ENCODE measurements at places on chromosomes 16 and 17. TPM values are rescaled to one million over a fixed set of nuclear protein-coding genes. Genes with fewer than 3 reads are reported as not detected.
A peak's percentile ranks its signal among the peaks of the same experiment; 100 is the strongest.

The CCDC154 gene
- 0.41 TPM for polyA plus RNA-seq

- peaks cover 10% of the 10 kb centered on the region for H3K36me3 ChIP-seq
- H3K4me1 ChIP-seq, result peaks cover 19% of the 10 kb centered on the region
- no peaks in the 10 kb centered on the region for H3K27me3 ChIP-seq
These were observed 3.1 kb downstream of the CACNB1 start for GRCh38 chr17:39194089-39194984.

- H3K4me1 ChIP-seq, result no peaks in the 10 kb centered on the region
- H3K27me3 ChIP-seq, result no peaks in the 10 kb centered on the region
- no peak overlapping the region for H3K4me3 ChIP-seq
- no peaks in the 10 kb centered on the region for H3K36me3 ChIP-seq
- DNase-seq, result no peak
These were observed 28.4 kb upstream of the ZFPM1 start for GRCh38 chr16:88424587-88425235.

The OTOA gene
- 0.02 TPM for polyA plus RNA-seq

DNA sequence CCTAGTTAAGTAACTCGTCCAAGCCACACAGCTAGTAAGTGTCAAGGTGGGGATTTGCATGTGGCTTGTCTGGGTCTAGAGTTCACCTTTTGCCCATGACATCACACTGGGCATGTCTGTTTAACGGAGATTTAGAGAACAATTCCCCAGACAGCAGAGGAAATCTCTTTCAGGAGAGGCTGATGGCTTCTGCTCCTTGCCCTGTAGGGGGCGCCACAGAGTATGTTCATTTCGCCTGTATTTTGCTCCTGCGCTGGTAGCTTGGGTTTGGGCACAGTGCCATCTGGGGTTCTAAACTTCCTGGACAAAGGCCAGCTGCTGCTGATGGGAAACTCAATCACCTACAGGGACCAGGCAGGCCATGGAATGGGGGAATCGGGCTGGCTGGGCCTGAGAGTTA lies 20.4 kb downstream of the OTOA start:
- peaks cover 4% of the 10 kb centered on the region for H3K27me3 ChIP-seq
- no peaks in the 10 kb centered on the region for H3K36me3 ChIP-seq
- no peak overlapping the region for H3K4me3 ChIP-seq
- peak; percentile 42 for DNase-seq
- H3K27ac ChIP-seq, result no peak overlapping the region

DNA sequence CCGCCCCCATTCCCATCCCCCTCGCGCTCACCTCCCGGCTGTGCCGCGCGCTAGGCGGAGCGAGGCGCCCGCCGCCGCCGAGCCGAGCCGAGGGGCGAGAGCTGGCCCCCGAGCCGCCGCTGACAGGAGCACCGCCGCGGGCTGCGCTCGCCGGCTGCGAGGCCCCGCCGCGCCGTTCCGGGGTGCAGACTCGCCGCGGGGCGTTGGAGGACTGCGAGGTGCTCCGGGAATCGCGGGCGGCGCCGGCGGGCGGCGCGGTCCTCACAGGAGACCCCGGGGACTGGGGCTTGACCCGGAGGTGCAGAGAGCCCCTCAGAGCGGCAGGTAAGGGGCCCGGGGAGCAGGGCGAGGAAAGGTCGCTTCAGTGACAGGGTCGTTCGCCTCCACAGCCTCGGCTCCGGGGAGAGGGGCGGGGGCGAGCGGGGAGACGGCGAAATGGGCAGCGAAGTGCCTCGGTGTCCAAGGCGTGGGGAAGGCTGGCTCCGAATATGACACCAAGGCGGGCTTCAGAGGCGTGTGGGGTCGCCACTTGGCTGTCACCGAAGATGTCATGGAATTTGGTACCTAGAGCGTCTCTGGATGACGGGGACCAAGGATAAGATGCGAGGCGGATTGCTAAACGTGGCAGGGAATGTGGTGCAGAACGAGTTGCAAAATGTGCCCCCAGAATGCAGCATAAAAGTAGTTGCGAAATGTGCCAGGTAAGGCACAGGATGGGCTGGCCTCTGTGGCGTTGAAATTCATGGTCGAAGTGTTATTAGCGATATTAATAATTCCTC lies 580 bp downstream of the TANC2 start:
- no peaks in the 10 kb centered on the region for H3K27me3 ChIP-seq
- peak overlapping the region; percentile 77 for H3K4me3 ChIP-seq
- H3K4me1 ChIP-seq, result peaks cover 4% of the 10 kb centered on the region
- DNase-seq, result no peak
- H3K36me3 ChIP-seq, result peaks cover 2% of the 10 kb centered on the region

The MYL11 gene
- polyA plus RNA-seq, result 0.23 TPM

The FOXF1 gene
- 0.02 TPM for polyA plus RNA-seq

The DOC2B gene
- polyA plus RNA-seq, result 0.81 TPM

The FKBP10 gene
- 377 TPM for polyA plus RNA-seq

- peak; percentile 60 for DNase-seq
- H3K36me3 ChIP-seq, result no peaks in the 10 kb centered on the region
These were observed 42.8 kb downstream of the ABCC12 start for GRCh38 chr16:48113001-48113400.

The PRSS33 gene
- polyA plus RNA-seq, result not detected

The SLC22A31 gene
- polyA plus RNA-seq, result 0.16 TPM

The CTF1 gene
- polyA plus RNA-seq, result 35.9 TPM

The SCIMP gene
- not detected for polyA plus RNA-seq

The GCGR gene
- not detected for polyA plus RNA-seq

DNA sequence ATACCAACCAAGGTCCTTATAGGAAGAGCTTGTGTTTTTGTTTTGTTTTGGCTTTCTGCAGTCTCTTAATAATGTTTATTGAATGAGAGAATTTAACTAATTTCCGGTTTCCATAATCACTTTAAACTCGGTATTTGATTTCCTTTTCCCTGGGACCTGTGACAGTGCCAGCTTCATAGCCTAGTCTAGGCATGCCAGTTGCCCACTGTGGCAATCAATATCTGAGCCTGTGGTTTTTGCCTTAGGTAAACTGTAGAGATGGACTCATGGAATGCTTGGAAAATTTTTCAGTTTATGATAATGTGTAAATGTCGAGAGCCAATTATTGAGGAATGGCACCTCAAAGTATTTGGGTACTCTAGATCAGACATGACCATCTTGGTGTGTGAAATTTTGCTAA lies 78.2 kb downstream of the FTO start:
- no peak overlapping the region for H3K27ac ChIP-seq
- no peak for DNase-seq
- peaks cover 29% of the 10 kb centered on the region for H3K4me1 ChIP-seq
- H3K27me3 ChIP-seq, result no peaks in the 10 kb centered on the region
- H3K36me3 ChIP-seq, result no peaks in the 10 kb centered on the region
- H3K4me3 ChIP-seq, result no peak overlapping the region

DNA sequence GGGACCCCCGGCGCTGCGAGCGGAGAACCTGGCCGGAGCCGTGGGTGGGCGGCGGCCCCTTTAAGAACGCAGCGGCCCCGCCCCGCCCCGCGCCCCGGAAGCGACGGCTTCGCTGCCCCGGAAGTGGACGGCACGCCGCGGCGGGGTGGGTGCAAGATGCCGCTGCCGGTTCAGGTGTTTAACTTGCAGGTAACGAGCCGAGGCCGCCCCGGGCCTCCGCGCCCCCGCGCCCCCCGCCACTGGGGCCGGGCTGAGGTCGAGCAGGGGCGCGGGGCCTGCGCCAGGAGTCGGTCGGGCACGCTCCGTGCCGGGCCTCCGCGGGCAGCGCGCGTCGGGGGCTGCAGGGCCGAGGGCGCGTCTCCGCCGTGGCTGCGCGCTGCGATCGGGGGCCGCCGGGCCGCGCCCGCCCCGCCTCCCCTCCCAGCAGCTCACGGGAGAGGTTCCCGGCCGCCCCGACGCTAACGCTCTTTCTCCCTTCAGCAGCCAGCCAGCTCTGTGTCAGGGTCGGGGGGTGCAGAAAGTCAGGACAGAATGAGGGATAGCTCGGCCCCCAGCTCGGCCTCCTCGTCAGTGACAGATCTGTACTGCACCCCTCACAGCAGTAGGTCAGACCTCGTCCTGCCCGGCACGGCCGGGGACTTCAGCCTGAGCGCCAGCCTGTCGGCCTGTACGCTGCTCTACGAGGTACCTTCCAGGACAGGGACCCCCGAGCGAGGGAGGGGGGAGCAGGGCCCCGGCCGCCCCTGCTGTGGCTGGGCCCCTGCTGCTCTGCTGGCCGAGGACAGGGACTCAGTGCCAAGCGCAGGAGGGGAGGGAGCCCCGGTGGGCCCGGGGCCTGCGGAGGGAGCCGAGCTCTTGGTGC lies at the start of the genes GPS1 and RFNG:
Gene GPS1 (plus strand): TSS at position 123 of the 862 bp plus-strand sequence. CDS start 34 bp downstream, at position 157.
Gene RFNG (minus strand): TSS at position 36 of the 862 bp plus-strand sequence. CDS start 45 bp downstream, outside the sequence.
- peak; percentile 99 for DNase-seq
- H3K36me3 ChIP-seq, result peaks cover 69% of the 10 kb centered on the region
- H3K4me3 ChIP-seq, result peak within 1 kb of the TSS; percentile 100
- H3K27ac ChIP-seq, result peak within 1 kb of the TSS; percentile 37
- H3K27me3 ChIP-seq, result no peaks in the 10 kb centered on the region
- H3K4me1 ChIP-seq, result peaks cover 25% of the 10 kb centered on the region

The SULT1A4 gene
- 2.6 TPM for polyA plus RNA-seq

- H3K4me1 ChIP-seq, result no peaks in the 10 kb centered on the region
- DNase-seq, result no peak
- H3K27ac ChIP-seq, result no peak overlapping the region
- H3K4me3 ChIP-seq, result no peak overlapping the region
These were observed 1380.6 kb downstream of the CDH8 start for GRCh38 chr16:60655514-60656153.

DNA sequence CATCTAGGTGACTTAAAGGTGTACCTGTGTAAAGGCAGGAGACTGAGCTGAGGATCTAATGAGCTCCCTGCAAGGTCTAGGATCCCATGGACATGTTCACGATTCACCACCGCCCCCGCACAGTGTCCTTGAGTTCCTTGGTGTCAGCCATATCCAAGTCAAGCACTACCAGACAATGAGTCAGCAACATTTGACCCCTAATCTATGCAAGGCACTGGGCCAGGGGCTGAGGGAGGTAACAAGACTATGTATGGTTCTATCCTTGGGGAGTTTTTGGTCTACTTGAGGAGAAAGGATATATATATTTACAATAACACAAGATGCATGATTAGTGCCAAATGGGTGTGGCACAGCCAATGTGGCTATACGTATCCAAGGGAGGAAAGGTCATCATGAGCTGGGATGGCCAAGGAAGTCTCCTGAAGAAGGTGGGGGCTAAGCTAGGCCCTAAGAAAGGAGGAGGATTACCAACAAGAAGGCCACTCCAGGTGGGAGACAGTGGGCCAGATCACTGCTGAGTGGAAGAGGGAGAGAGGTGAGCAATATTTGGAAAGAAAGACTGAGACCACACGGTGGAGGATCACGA lies 35.0 kb downstream of the ITGB3 start:
- no peaks in the 10 kb centered on the region for H3K27me3 ChIP-seq
- no peaks in the 10 kb centered on the region for H3K4me1 ChIP-seq
- peaks cover 7% of the 10 kb centered on the region for H3K36me3 ChIP-seq

DNA sequence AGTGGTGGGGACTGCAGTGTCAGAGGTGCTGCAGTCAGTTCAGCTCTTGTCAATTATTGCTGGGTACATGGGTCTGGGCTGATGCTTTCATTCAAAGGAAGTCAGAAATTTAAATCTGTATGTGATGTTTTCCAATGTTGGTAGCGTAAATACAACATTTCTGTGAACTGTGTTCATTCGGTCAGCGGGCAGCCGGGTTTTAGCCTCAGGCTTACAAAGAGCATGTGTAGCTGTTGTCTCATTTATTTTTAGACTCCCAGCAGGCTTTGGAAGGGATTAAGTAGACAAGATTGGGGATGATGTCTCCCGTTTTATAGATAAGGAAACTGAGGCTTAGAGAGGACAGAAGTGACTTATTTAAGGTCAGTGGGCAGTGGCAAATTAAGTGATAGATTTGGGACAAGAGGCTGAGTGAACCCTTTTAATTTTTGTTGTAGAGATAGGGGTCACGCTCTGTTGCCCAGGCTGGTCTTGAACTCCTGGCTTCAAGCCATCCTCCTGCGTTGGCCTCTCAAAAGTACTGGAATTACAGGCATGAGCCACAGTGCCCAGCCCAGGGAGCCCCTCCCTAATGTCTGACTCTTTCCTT lies 8.1 kb downstream of the AQP8 start:
- no peak overlapping the region for H3K4me3 ChIP-seq
- H3K36me3 ChIP-seq, result no peaks in the 10 kb centered on the region
- H3K27me3 ChIP-seq, result no peaks in the 10 kb centered on the region
- no peak for DNase-seq

Data from SK-N-SH (cell line).